Mesothelial cell of epicardium (in vitro differentiated cells): ENCODE measurements at places on chromosomes 12 and 14.

GRCh38 chr14:43647302-43647701 is 859.8 kb downstream of the FSCB start:
- H3K27me3 ChIP-seq: no peaks in the 10 kb centered on the region
- H3K4me1 ChIP-seq: no peaks in the 10 kb centered on the region
- H3K36me3 ChIP-seq: no peaks in the 10 kb centered on the region
- no peak overlapping the region for H3K27ac ChIP-seq
- no peak overlapping the region for H3K4me3 ChIP-seq

- H3K36me3 ChIP-seq: no peaks in the 10 kb centered on the region
- H3K27ac ChIP-seq: no peak overlapping the region
- no peaks in the 10 kb centered on the region for H3K27me3 ChIP-seq
- H3K4me1 ChIP-seq: peaks cover 16% of the 10 kb centered on the region
- no peak overlapping the region for H3K4me3 ChIP-seq
- DNase-seq: no peak
Measured at GRCh38 chr14:23485326-23485725, 15.8 kb downstream of the NGDN start.

DNA sequence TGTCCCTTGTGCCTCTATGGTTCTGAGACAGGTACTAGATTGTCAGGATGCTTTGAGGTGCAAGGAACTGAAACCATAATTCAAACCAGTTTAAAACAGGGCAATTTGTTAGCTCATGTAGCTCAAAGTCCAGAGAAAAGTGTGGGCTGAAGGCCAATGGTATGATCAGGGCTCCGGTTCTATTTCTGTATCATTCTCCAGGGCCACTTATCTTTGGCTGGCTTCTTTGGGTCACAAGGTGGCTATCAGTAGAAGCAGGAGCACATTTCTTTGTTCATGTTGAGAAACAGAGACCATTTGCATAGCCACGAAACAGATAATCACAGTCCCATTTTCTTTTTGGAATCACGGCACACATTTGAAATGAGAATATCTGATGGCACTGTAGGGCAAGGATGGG is 294.9 kb downstream of the ETNK1 start:
- H3K27ac ChIP-seq: no peak overlapping the region
- H3K4me1 ChIP-seq: peaks cover 4% of the 10 kb centered on the region
- peaks cover 19% of the 10 kb centered on the region for H3K27me3 ChIP-seq
- H3K36me3 ChIP-seq: no peaks in the 10 kb centered on the region

- H3K4me1 ChIP-seq: peaks cover 29% of the 10 kb centered on the region
- H3K27ac ChIP-seq: peak overlapping the region; percentile 82
- no peaks in the 10 kb centered on the region for H3K27me3 ChIP-seq
Measured at GRCh38 chr14:101359221-101360053, 201.9 kb upstream of the DIO3 start.

GRCh38 chr12:45668641-45669040 is 60.9 kb upstream of the ARID2 start:
- H3K36me3 ChIP-seq: no peaks in the 10 kb centered on the region
- H3K27me3 ChIP-seq: peaks cover 2% of the 10 kb centered on the region
- H3K27ac ChIP-seq: no peak overlapping the region
- H3K4me3 ChIP-seq: no peak overlapping the region
